ENCODE measurements at places on chromosomes 5 and 9. TPM values are rescaled to one million over a fixed set of nuclear protein-coding genes. Genes with fewer than 3 reads are reported as not detected.

DRD1 gene
- polyA plus RNA-seq = not detected

DNA sequence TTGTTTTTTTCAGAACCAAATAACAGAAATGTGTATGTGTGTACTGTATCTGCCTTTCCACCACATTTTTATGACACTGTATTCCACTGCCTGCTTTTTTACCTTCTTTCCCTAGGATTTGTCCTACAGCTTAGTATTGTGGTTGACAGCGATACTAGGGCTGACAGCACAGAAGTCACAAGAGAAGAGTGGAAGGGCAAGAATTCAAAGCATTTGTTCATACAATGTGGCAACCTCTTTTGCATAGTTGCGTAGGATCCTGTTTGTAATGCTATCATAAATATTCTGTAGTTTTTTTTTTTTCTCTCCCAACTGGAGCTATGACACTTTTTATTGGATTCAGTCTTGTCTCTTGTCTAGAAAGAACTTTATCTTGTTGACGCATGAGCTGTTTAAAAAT lies 5.6 kb upstream of the BNIP1 start:
- DNase-seq = no peak

DNA sequence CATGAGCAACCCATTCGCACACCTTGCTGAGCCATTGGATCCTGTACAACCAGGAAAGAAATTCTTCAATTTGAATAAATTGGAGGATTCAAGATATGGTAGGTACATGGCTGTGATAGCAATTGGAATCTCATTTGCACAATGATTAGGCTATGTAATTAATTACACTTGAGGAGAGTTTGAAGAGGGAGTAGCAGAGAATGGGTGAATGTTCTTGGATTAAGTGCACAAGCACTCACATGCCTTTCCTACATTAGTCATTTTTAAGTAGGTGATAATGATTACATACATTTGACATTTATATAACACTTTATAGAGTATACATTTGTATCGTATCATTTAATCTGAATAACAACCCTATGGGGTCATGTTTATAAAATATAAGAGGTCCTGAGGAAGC lies 21.1 kb downstream of the ACO1 start:
- DNase-seq = no peak

DNA sequence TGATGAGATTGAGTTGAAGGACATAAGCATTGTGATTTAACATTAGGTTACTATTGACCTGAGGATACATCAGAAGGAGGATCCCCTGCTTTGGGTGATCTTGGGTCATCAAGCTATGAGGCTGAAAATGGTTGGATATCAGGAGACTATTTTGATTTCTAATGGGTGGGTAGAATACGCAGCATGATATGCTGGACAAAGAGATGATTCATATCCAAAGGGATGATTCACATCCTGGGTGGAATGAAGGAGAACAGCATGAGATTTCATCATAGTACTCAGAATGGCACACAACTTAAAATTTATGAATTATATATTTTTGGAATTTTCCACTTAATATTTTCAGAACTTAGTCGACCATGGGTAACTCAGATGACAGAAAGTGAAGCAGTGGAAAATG lies 1759.5 kb upstream of the C9orf72 start:
- DNase-seq = peak; percentile 77

- no peak for DNase-seq
These were observed 461.8 kb downstream of the TMEM232 start for GRCh38 chr5:110264661-110265060.

TBC1D2 gene
- 73.1 TPM for polyA plus RNA-seq

DNA sequence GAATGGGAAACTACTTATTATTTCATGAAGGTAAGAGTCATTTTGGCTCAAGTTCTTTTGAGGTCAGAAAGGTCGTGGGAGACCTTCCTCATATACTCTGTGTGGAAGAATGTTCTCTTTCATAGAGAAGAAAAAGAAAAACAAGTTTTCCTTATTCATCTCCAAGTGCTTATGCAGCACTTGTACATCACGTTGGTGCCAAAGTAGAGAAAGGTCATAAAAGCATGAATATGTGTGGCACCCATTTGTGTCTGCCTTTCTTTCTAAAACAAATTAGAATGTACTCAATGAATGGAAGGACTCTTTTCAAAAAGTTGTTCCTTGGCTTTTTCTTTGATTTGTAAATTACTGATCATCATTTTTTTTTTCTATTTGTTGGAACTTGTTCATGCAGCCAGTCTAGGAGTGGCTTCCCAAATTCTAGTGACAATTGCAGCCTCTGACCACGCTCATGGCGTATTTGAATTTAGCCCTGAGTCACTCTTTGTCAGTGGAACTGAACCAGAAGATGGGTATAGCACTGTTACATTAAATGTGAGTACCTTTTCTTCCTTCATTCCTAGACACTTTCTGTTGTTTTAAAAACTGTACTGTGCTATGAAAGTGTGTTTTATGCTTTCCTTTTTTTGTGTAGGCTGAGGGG lies 122.4 kb downstream of the ADGRV1 start:
- DNase-seq = no peak

HACD4 gene
- 0.08 TPM for polyA plus RNA-seq

DNA sequence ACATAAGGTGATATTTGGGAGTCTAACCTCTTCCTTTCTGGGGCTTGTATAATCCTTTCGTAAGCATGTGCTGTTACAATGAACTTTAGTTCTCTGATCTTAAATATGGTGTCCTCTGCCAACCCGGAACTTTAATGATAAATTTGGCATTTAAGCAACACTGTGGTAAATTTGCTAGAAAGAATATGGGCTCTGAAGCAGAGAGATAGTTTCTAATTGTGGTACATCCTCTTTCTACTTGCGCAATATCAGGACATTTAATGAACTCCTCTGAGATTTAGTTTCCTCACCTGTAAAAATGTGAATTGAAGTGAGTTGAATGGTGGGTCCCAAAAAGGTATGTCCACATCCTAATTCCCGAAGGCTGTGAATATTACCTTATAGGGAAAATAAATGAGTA lies 364.7 kb downstream of the CAAP1 start:
- DNase-seq = no peak

- DNase-seq = peak; percentile 61
These were observed 1.1 kb downstream of the HRCT1 start for GRCh38 chr9:35906923-35907699.

DNA sequence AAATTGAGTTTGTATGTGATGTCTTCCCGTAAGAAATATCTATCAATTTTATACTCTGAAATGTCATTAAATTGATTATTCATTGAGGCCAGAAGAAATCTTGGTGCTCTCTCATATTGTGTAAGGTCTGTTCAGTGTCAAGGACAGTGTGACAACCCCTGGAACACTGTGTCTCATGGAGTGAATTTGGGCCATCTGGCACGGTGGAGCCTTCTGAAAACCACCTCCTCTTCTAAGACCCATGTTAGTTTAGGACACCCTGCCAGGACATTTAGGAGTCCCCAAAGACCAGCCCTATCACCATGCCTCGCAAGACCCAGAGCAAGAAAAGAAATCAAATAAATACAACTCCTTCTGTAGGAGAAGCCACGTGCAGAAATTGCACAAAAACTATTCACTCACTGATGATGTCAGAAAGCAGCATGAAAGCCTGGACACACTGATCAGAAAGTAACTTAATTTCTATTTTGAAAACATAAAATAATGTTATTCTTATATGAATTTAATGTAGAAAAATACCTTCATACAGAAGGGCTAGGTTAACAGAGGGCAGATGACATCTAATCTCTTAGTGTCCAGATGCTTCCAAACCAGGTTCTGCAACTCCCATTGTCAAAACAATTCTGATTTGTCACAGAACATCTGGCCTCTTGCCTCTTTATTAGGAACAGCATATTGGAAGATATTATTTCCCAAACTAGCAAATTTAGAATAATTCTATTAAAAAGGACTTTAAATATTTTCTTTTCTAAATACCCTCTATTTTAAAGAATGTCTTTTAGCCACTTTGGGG lies 298.8 kb downstream of the NR2F1-AS1 start:
- no peak for DNase-seq

AHRR gene
- 0.25 TPM for polyA plus RNA-seq

IFNK gene
- polyA plus RNA-seq = not detected

PCDHA8 gene
- polyA plus RNA-seq = not detected
